ENCODE measurements at places on chromosomes 3 and 15.

DNA sequence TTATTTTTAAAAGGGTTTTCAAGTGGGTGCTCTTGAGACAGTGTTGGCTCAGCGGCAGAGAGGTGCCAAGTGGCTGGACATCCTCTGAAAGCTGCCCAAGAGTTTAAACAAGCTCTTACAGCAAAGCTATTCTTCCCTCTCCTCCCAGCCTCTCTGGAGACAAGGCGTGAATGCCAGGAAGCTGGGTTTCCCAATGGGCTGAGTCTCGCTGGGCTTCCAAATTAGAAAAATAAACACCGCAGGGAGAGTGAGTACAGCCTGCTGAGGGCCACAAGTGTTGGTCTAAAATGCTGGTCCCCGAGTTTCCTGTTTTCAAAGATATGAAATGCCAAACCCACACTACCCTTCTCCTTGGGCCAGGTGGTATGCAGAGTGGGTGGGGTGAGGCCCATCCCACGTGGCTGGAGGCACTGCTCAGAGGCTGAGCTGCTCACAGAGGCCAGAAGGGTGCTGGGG lies 36.4 kb downstream of the ZDHHC3 start:
- DNase-seq = no peak

- no peak for DNase-seq
These were observed 16.0 kb downstream of the H1-8 start for GRCh38 chr3:129558772-129559564.

DNA sequence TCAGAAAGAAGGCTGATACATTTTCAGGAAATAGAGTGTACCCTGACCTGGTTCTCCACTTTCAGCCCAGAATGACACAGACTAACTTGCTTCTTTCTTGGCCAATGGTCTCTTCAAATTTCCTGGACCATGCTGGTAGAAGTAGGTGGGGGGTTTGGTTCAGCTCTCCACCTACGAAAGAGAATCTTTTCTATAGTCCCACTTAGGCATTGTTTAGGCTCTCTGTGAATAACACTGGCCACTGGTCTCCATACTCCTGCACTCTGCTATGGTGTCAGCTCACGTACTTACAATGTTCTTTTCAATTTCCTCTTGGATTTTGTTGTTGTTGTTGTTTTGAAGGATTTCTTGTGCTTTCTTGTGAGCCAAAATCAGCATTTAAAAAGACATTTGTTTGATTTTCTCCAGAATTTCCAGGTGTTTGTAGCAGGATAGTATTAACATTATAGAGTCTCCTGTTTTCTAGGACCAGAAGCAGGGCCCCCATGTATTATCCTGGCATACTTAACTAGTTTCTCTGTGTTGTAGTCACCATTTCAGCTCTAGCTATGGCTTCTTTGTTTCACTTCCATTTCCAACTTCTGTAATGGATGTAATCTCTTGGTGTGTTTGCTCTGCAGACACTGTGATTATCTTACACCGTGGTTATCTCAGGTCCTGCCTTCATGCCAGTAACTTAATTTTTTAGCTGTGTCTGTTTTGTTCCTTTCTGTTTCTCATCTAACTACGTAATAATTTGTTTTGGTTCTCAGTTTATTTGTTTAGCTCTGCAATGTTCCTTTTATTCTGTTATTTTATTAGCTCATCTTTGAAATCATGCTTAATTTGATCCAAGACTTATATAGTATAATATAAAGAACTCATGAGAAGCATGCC lies 61.4 kb downstream of the CHRNA7 start:
- DNase-seq = no peak

GRCh38 chr3:12797124-12797891 lies 828 bp downstream of the CAND2 start:
- no peak for DNase-seq

DNA sequence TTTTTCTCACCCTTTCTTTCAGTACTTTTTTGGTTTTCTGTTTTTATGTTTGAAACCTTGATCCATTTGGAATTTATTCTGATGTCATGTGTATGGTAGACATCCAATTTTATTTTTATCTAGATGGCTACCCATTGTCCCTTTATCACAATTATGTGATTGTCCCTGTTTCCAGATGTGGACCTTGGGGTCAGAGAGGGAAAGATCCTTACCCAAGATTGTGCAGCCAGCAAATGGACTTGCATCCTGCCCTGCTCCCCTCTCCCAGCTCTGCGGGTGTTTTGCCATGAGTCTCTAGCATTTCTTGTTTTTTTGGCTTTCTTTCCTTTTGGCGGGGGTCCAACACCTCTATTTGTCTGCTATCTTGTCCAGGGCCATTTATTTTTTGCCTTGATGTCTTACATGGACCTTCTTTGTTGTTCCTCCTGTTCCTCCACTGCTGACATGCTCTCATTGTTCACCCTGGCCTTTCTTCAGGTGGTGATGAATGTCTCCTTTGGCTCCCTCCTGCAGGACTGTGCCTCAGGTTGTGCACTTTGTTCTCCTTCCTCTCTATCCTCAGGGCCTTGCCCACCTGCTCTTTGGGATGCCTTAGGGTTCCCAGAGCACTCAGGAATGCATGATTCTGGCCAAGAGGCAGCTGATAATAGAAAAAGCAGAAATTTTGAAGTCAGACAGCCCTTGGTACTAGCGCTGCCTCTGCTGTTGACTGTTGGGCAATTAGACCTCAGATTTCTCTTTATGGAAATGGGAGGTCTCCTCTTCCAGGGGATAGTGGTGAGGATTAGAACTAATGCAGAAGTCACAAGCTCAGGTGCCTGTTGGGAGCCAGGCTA lies 84.3 kb downstream of the EEFSEC start:
- DNase-seq = no peak

DNA sequence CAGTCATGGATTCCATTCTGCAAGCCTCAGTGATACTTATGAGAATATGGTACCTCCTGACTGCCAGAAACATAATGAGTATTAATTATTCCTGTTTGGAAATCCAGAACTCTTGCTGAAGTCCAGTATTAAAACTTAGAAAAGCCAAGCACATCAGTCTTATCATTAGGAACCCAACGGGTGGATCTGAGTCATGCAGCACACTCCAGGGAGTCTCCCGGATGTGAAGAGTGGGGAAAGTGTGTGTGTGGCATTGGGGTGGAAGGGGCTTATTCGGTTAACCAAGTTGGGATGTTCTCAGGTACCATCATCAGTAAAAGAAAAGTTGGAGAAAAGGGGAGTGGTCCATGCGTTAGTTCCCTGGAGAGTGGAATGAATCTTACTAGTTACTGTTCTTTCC lies 181.1 kb downstream of the PLCL2 start:
- DNase-seq = no peak

GRCh38 chr3:78506581-78507195 lies 1261.1 kb downstream of the ROBO1 start:
- DNase-seq = no peak

GRCh38 chr3:125602752-125603649 lies 7.7 kb upstream of the OSBPL11 start:
- no peak for DNase-seq

DNA sequence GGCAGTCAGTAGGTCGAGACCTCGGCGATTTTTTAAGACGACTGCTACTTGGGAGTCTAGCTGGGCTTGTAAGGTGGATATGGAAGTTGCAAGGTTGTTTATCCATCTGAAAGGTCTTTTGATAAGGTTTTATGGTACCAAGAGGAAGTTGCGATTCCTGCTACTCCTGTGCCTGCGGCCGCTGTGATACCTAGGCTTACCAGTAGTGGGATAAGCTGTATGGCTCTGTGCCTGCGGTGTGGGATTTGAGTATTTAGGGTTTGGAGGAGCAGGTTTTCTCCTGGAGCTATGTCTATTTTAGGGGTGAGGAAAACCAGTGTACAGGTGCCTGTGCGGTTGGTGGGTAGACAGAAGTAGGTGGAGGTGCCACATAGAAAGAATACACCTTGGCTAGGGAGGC lies 1059.8 kb downstream of the SI start:
- no peak for DNase-seq

All from CD4-positive, alpha-beta T cell treated with Interleukin-21 for 1 hour (primary cell).